Stimulated activated CD4-positive, alpha-beta T cell treated with anti-CD3 and anti-CD28 coated beads, Interleukin-12 subunit alpha, Interleukin-12 subunit beta, amount 100 ng/mL, for 48 hours (primary cell): ENCODE measurements at places on chromosomes 5 and 9.
A peak's percentile ranks its signal among the peaks of the same experiment; 100 is the strongest.

DNA sequence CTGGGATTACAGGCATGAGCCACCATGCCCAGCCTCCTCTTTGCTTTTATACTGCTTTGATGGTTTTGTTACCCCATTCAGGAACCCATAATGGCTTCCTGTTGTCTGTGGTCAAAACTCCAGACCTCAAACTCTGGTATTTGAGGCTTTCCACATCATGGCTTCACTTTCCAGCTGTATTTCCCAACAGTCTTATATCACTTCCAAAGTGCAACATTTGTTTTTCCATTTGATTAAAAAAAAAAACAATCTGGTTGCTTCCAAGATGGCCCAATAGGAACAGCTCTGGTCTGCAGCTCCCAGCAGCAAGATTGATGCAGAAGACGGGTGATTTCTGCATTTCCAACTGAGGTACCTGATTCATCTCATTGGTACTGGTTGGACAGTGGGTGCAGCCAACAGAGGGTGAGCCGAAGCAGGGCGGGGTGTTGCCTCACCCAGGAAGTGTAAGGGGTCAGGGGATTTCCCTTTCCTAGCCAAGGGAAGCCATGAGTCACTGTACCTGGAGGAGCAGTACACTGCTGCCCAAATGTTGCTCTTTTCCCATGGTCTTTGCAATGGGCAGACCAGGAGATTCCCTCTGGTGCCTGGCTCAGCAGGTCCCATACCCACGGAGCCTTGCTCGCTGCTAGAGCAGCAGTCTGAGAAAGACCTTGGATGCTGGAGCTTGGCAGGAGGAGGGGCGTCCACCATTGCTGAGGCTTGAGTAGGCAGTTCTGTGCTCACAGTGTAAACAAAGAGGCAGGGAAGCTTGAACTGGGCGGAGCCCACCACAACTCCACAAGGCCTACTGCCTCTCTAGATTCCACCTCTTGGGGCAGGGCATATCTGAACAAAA, 458.4 kb downstream of the KDM4C start:
- peak; percentile 19 for DNase-seq

DNA sequence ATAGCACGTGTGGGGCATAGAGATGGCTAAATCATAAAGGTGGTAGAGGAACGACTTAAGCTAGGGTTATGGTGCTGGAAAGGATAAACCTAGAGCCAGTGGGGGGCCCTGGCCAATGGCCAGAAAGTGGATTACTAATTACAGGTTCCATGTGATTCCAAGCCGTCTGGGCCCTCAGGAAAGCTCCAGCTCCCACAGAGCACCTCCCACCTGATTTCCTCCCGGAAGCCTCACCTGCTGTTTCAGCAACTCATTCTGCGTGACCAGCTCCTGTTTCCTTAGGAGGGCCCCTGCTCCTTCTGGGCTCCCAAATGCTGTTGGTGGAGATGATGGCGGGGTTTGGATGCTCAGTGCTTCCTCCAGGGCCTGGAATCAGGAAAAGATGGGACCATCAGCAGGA, 16.2 kb downstream of the GPX3 start:
- no peak for DNase-seq

DNA sequence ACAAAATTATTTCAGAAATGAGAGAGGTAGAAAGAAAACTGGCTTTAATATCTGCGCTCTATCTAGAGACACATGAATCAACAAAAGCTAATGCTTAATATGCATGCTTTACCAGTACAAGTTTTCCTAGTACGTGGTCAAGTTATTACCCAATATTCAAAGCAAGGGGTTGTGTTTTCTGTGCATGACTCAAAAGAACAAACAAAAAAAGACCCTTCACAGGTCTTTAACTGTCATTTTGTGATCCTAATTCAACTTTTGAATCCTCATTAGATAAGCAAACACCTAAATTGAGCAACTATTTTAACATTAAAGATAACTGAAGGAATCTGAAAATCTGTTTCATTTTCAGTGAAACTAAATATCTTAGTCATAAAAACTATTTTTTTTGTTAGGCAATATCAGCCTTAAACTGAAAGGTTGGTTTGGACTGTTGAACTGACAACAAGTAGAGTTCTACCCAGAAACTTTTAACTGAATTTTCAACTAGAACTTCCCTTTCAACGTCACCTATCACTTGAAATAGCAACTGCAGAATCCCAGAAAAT, 12.5 kb downstream of the ST8SIA4 start:
- no peak for DNase-seq

GRCh38 chr9:92745881-92746280, 18.8 kb downstream of the BICD2 start:
- no peak for DNase-seq

DNA sequence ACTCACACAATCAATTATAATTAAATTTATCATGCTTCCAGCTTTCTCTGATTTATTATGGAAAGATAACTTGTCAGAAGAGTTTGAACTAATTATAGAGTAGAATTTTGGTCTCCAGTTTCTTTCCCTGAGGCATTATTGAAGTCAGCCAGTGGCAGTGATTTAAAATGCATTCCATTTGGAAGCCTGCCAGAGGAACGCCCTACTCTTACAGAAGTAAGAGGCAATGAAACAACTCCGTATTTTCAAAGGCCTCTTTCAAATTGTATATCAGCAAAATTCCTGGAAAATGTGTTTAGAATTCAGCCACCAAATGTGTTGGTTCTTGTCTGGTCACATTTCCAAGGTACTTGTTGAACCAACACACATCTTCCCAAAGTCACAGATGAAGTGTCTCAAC, 640.9 kb downstream of the SEMA5A start:
- no peak for DNase-seq

DNA sequence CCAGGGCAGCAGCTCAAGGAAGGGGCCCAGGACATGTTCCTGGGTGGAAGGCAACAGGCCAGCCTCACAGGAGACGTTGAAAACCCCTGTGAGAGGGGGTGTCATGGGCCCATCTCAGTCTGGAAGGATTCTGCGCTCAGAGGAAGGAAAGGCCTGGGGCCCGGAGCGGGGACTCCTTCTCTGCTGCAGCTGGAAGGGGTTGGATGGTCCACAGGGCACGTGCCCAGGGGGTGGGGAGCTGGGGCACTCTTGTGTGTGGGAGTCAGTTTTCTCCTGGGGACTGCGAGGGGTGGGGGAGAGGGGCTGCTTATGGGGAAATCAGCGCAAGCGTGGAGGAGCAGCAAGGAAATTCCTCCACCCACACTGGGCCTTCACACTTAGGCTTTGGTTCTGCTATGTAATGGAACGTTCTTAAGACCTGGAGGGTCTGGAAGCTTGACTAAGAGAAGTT, 2.9 kb upstream of the LPCAT1 start:
- DNase-seq, result no peak

GRCh38 chr9:121607434-121608167, 43.8 kb upstream of the DAB2IP start:
- DNase-seq, result no peak

DNA sequence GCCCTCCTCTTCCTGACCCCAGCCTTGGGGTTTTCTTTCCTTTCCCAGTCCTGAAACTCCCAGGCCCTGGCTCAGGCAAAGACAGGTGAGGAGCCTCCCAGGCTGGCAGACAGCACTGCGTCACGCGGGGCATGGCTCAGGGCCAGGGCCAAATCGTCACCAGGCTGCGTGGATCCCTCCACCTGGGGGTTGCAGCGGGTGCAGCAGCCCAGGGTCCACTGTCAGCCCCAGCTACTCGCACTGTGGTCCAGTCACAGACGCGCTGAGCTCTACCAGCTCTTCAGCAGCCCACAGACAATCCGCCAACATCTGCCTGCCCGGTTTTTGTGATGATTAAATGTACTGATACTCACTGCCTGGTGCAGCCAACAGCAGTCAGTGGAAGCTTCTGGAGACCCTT, 12.1 kb downstream of the FAM78A start:
- no peak for DNase-seq

DNA sequence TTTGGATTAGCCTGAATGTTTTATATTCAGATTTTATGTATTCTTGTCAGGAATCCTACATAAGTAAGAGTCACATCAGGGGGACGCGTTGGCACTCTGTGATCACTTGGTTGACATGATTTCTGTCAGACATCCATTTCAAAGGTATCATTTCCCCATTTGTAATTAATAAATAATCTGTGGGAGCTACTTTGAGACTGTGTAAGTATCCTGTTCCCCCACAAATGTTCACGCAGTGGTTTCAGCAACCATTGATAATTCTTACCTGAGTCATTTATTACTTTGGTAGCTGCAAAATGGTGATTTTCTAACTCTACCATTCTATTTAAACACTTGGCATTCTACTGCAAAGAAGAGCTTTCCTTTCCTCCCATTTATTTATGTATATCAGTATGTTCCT, 56.9 kb upstream of the TBC1D2 start:
- no peak for DNase-seq

- DNase-seq, result no peak
These were observed 63.4 kb upstream of the PALM2AKAP2 start for GRCh38 chr9:109716631-109717030.

DNA sequence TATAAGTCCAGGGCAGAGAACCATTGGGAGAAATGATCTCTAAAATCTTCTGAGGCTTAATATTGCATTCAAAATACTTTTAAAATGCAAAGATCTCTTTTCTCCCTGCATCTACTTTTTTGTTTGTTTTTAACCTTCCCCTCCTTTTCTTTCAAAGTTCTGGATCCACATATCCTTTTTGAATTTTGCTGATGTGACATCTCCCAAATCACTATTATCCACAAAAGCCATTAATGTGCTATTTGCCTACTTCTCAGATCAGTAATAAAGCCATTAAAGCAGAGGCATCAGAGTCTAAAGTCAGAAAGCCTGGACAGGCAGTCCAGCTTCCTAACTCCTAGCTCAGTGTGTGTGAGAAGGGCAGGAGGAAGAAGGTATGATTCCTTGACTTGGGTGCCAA, 114.2 kb downstream of the EBF1 start:
- DNase-seq, result no peak

- no peak for DNase-seq
These were observed 40.0 kb downstream of the GAS1 start for GRCh38 chr9:86907346-86907745.

- DNase-seq, result no peak
These were observed 334.4 kb downstream of the CWC27 start for GRCh38 chr5:65102976-65103711.

DNA sequence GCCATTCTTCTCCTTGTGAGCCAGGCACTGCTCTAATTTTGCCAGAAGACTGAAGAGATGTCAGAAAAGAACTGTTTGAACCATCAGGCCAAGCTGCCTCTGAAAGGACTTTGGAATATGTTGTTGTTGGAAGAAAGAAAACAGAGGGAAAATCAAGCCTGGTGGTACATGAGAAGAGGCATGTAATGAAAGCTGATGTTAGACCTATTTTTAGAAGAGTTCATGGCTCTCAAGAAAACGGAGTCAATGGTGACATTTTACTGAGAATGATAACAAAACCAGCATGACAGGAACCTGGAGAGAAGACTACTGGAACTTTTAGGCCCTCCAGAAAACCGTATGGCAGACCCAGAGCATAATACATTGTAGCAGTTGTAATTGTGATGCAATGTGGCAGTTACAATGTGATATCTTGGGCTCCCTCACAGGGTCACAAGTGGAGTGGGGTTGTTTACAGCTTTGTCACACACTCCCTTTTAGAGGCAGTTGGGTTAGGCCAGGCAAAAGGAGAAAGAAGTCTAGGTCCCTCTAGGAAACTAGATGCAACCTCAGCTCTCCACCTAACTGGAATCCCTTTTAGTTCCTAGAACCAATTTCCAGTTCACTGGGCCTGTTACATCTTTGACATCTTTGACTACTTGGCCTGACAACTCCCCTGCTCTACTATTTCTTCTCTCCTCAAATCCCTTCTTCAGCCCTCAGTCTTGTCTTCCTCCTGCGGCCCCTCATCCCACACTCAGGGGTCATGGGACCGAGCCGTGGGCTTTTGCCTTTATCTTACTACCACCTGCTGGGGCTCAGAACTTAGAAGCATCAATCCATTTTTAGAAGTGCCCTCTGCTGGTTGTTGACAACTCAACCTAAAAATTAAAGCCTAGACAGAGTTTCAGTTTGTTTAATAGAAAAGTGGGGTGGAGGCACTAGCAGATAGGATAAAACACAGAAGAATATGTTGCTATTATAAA, 61.2 kb upstream of the JAK2 start:
- DNase-seq, result no peak

DNA sequence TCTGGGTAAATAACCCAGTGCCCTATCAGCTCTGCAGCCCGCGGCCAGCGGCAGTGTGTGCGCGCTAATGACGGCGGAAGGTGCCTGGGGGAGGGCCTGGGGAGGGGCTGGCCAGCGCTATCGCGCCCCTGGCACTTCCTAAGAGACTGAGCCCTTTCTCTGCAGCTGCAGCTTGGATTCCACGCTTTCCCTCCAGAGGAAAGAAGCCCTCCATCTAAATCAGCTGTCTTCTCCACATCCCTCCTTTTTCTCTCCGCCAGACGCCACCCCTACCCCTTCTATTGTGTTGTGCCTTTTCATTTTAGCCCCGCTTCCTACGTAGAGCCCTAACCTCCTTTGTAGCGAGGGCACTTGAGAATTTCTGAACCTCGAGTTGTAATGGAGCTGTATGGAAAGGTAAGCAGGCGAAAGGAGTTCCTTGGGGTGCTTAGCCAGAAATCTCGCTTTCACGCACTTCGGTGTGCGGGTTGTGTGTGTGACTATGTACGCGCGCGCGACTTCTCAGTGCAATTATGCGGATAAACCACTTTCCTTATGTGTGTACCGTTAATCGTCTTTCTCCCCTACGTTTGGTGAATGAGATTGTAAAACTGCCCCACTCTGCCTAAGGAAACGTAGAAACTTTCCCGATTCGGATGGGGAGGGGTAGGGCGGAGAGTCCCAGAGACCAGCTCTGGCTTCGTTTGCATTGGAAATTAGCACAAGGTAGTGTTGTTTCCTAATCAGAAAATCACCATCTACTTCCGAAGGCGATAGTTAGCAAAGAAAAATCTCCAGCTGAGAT, 664 bp upstream of the RAB3C start:
- no peak for DNase-seq

- no peak for DNase-seq
These were observed 96.5 kb upstream of the PHYKPL start for GRCh38 chr5:178328826-178329730.

DNA sequence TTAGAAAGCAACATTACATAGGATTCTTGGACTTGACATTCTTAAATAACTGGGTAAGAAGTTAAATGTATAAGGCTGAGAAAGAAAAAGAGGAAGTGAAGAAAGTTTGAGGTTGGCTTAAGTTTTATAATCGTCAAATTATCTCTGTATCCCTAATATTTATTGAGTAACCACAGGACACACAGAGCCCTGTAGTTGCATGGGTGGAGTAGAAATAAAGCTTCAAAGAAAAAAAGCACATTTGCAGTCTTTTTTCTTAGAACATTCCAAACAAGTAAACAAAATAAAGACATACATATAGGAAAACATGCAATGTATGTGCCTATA, 137.0 kb downstream of the CCDC192 start:
- DNase-seq, result no peak

DNA sequence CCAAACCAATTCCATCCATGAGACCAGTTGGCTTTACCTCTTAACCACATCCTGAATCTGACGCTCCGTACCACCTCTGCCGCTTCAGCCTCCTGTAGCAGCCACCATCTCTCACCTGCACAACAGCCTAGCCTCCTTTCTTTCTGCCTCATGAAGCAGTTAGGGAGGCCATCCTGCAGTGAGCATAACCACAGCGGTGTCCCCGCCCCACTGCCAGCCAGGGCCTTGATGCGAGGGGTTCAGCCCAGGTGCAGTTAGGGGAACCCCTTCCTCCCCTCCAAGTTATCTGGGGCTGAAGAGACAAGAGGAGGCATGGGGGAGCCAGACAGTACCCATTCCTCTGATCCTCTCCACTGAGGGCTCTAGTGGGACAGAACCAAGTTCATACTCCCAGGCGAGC, 167.0 kb downstream of the C5orf15 start:
- no peak for DNase-seq

GRCh38 chr5:60243713-60244112, 350.2 kb upstream of the PDE4D start:
- no peak for DNase-seq

- no peak for DNase-seq
These were observed 28.2 kb downstream of the ITGA2 start for GRCh38 chr5:53017383-53017782.
